ENCODE measurements at places on chromosomes 5 and 9.
A peak's percentile ranks its signal among the peaks of the same experiment; 100 is the strongest.

DNA sequence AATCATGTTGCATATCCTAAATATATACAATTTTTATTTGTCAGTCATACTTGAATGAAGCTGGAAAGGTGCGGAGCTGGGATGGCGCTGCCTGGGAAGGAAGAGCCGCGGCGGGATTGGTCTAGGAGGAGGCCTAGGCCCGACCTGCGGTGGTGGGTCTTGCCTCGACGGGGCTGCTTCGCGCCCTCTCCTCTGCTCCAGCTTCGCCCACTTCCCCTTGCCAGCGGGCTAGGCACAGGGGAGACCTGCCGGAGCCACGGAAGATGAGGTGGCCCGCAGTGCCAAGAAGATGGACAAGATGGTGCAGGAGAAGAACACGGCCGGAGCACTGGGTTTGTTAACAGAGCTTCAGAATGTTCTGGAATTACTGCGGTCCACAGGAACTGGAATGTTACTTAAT is 28.5 kb upstream of the CTSV start:
- no peak for DNase-seq

DNA sequence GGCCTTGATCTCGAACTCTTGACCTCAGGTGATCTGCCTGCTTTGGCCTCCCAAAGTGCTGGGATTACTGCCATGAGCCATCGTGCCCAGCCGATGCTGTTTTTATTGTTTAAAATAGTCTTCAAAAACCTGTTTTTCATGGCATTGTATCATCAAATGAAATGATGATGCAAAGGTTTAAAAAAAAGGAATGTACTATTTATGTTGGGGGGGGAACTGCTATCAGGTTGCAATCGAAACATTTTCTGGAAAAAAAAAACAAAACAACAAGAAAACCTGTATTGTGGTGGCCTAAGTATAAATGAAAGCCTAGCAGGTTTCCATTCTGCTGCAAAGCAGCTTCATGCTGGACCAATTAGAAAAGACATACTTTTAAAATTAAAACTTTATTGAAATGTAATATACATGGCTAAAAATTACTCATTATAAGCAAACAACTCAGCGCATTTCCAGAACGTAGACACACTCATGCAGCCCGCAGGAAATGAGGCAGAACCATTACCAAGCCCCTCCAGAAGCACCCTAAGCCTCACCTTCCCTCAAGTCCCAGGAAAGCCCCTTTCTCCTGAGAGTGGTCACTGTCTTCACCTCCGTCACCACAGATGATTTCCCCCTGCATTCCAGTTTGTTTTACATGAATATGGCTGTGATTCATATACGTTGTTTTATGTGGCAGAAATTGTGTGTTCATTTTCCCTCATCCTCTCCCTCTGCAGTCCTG is 19.0 kb downstream of the GPR107 start:
- no peak for DNase-seq

DNA sequence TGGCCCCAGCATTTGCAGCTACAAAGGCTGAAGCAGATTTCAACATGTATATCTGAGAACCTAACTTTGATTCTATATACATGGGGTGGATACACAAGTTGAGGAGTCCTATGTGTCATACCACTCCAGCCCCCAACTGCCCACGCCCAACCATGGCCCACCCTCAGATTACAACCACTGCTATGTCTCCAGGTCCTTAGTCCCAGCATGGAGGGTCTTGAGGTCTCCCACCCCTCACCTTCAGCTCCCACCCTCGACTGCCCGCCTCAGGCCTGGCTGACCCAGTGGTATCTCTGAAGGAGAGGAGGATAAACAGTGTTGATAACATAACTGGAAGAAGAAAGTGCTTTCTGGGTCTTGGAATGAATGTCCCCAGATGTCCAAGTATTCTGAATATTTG is 8.2 kb downstream of the SOWAHA start:
- no peak for DNase-seq

DNA sequence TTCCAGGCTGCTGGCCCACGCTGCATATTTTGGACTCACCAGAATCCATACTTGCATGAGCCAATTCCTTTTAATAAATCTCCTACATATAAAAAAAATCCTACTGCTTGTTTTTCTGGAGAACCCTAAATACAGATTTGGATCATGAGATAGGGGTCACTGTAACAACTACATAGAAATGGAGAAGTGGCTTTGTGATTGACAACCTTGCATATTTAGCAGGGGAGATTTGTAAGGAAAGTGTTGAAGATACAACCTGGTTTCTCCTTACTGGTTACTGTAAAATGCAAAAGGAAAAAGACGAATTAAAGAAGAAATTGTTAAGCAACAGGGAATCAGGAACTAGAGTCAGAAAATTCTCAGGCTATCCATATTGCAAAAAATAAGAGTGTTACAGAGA is 74.8 kb downstream of the HABP4 start:
- DNase-seq = no peak

DNA sequence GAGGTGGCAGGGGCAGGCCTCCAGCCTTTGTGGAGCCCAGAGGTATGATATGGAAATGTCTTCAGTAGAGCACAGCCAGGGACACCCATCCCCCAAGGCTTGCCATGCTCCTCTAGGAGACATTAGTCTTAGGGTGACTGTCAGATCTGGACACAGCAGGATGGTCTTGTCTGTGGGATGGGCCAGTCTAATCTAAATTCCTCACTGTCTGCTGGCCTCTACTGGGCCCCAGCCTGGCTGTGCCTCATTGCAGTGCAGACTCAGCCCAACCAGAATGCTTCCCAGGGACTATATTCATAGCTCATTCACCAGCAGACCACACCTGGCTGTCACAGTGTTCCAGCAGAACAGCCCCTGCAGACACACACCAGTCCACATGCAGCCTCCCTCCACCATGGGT is 129.5 kb upstream of the MRPS30 start:
- DNase-seq = no peak

GRCh38 chr5:128216860-128217531 is 133.4 kb downstream of the SLC12A2 start:
- no peak for DNase-seq

DNA sequence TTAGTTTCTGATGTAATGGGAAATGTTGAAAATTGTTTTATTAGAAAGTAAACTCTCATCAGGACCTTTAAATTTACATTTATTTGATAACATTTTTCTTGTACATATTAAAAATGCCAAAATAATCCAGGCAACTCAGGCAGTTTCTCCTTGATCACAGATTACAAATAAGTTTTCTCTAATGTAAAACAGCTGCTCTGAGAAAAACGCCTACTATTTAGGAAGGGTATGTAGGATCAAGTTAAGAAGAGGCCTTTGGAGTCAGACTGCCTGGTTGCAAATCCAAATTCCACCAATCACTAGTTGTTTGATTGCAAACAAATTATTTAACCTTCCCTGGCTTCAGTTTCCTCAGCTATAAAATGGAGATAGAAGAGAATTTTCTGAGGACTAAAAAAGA is 610.8 kb downstream of the PDE4D start:
- no peak for DNase-seq

DNA sequence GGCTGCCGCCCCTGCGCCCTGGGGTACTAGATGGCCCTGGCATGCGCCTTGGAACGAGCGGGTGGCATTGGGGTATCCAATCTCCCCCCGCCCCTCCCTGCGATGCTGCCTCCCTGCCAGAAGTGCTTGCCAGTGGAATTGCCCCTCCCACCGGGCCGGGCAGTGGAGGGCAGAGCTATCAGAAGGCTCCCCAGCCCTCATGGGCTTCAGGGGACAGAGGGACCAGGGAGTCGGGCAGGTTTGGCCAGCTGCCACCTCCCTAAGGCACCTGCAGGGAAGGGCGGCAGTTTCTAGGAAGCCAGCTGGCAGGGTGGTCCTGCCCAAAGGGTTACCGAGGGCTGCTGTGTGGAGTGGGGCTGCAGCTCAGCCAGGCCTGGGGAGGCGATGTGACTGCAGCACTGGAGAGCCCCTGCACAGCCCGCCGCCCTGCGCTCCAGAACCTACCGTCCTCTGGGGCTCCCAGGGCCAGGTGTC is 52.8 kb upstream of the EGFL7 start:
- no peak for DNase-seq

DNA sequence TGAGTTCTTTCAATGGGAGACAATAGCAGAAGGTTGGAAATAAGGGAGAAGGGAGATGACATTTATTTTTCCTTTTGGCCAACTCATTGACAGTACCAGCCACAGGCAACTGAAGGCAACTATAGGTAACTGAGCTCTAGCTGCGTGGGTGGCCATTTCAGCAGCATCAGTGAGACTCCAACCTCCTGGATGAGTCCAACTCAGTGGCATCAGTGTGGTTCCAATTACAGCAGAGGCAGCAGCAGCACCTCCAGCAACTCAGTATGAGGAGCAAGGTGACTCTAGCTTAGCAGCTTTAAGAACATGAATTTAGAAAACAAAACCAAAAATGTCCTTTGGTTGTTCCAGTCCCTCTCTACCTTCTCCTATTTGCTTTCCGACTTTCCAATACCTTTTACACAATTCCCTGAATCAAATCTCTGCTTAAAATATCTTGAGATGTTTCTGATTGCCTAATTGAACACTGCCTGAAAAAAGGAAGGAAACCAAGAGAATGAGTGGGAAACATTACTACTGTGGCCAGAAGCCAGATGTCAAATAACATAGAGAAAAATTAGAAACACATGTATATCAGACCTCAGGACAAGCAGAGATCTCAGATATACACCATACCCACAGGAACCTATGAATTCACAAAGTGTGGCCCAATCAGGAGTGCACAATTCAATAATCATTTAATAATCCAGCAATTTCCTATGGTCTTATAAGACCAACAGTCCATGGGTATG is 166.5 kb upstream of the RORB start:
- DNase-seq = no peak

GRCh38 chr5:8869932-8870331 is 675.9 kb downstream of the SEMA5A start:
- DNase-seq = no peak

DNA sequence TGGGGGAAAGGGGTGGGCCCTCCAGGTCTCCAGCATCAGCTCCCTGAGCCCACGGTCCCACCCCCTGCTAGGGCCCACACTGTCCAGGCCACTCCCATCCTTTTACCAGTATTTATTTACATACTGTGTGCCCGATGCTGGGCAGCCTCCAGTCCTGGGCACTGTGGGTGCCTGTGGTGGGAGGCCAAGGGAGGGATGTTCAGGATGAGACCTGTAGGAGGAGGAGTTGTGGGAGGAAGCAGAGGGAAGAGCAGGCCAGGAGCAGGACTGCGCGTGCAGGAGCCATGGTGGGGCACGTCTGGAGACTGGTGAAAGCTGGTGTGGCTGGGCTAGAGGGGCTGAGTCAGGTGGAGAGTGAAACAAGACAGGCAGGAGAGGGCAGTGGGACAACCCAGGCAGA is 267.4 kb downstream of the HSPA4 start:
- no peak for DNase-seq

GRCh38 chr9:137694962-137695875 is 76.4 kb downstream of the EHMT1 start:
- no peak for DNase-seq

- peak; percentile 38 for DNase-seq
Observed at GRCh38 chr9:2158111-2158610, 143.0 kb downstream of the SMARCA2 start.

DNA sequence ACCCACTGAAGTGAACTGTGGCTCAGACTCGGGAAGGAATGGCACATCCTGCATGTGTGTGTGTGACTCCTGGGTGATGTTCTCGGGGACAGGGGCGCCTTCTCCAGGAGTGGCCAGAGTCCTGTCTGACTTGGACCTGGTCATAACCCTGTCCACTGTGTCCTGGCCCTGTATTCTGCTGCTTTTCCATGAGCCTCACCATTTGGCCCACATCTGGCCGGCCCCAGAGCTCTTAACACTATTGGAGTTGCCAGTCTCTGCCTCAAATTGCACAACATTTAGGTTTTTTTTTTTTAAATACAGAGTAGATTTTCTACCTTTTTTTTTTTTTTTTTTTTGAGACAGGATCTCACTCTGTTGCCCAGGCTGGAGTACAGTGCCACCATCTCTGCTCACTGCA is 278.3 kb upstream of the TUT7 start:
- DNase-seq = no peak

DNA sequence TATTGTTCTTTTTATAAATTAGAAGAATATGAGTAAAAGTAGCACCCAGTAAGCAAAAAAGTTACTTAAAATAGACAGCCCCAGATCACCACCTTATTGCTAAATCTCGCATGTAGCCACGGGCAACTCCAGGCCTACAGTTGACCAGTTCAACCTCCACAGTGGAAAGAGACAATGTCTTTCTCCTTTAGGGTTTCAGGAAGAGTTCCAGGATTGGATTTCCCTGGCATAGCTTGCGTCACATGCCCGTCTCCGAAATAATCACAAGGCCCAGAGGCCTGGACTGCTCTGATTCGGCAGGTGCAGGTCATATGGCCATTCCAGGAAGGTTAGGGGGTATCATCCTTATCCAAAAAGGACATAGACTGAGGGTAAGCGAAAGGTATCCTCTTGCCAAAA is 9.9 kb upstream of the PFDN1 start:
- DNase-seq = no peak

GRCh38 chr5:126438267-126438666 is 15.1 kb downstream of the GRAMD2B start:
- DNase-seq = no peak

DNA sequence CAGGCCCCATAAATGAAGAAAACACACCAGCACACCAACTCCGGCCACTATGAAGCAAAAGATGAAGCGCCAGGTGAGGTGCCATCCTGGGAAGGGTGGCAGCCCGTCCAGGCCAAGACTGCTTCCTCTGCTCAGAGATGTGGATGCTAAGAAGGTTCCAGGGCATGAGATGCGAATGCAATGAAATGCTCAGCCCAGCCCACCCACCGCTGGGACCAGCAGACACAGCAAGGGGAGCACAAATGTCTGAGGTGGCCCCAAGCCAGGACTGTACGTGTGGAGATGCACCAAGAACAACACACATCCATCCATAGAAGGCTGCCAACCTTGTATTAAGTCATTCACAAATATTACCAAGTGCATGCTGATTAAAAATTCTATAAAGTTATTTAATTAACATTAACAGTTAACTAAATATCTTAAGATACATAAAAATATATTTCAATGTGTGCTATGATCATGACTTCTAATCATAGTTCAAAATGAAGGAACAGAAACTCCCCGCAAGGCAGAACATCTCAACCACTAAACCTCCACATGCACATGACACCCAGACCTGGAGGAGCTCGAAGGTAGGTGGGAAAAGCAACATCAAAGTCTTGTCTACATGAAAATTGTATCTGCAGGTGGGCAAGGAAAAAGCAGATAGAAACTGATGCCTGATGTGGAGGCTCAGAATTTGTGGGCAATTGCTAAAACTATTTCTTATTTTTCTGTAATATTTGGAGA is 43.7 kb downstream of the BICD2 start:
- no peak for DNase-seq

DNA sequence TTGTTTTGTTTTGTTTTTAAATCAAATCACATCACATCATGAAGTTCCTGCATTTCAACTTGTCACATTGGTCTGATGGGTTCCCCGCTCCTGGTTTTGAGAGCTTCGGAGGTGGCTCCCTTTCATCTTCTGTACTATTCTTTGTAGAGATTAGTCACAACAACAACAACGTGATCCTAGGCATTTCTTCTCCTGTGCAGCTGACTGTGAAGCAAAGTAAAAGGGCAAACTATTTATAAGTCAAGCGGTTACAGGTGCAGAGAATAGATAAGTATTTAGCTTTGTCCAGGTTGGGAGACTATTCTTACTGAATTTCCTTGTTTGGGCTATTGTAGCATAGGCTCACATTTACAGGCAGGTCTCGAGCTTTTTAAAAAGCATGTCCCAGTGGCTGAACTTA is 197.7 kb upstream of the CDKN2B start:
- DNase-seq = no peak

- no peak for DNase-seq
Observed at GRCh38 chr5:57825031-57825686, 342.5 kb upstream of the ACTBL2 start.

- no peak for DNase-seq
Observed at GRCh38 chr5:14261856-14262611, 118.9 kb downstream of the TRIO start.

GRCh38 chr9:121950441-121950840 is 142.7 kb downstream of the TTLL11 start:
- no peak for DNase-seq
